Natural killer cell (primary cell): ENCODE measurements at places on chromosomes 3 and 15. TPM values are rescaled to one million over a fixed set of nuclear protein-coding genes. Genes with fewer than 3 reads are reported as not detected.

EFCAB12 gene
- total RNA-seq = 0.94 TPM

GRCh38 chr3:19216669-19217337, 68.5 kb downstream of the KCNH8 start:
- H3K27me3 ChIP-seq = no peaks in the 10 kb centered on the region
- DNase-seq = no peak
- no peak overlapping the region for H3K4me3 ChIP-seq
- no peak overlapping the region for H3K27ac ChIP-seq
- no peaks in the 10 kb centered on the region for H3K36me3 ChIP-seq

DNA sequence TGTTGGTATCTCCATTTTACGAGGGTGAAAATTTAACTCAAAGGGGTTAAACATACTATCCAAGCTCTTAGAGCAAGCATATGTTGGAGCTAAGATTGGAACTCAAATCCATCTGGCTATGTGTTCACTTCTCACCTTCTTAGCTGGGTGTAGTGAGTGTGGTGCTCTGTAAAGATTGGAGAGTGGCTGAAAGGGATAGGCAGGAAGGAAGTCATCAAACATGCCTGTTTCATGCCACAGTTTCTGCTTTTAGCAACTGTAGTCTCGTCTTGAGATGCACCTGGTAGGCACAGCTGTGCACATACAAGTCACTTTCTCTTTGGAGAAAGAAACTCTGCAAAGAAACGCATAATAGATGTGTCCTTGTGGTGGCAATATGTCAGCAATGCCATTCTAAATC, 189.1 kb upstream of the MDFIC2 start:
- H3K27me3 ChIP-seq = no peaks in the 10 kb centered on the region
- H3K27ac ChIP-seq = no peak overlapping the region
- H3K36me3 ChIP-seq = no peaks in the 10 kb centered on the region
- no peak for DNase-seq

MAGEL2 gene
- not detected for total RNA-seq

CNTN6 gene
- not detected for total RNA-seq

DNA sequence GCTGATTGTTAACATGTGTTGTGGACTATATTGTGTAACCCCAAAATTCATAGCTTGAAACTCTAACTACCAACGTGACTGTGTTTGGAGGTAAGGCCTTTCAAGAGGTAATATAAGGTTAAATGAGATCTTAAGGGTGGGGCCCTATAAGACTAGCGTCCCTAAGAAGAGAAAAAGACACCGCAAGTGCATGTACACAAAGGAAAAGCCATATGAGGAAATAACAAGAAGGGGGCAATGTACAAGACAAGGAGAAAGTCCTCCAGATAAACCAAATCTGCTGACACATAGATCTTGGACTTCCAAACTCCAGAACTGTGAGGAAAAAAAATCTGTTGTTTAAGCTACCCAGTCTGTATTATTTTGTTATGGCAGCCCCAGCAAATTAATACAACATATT, 8.6 kb downstream of the DMXL2 start:
- H3K4me1 ChIP-seq = no peaks in the 10 kb centered on the region
- H3K36me3 ChIP-seq = no peaks in the 10 kb centered on the region
- no peak overlapping the region for H3K4me3 ChIP-seq
- no peak overlapping the region for H3K27ac ChIP-seq
- H3K27me3 ChIP-seq = no peaks in the 10 kb centered on the region

KY gene
- not detected for total RNA-seq

DNA sequence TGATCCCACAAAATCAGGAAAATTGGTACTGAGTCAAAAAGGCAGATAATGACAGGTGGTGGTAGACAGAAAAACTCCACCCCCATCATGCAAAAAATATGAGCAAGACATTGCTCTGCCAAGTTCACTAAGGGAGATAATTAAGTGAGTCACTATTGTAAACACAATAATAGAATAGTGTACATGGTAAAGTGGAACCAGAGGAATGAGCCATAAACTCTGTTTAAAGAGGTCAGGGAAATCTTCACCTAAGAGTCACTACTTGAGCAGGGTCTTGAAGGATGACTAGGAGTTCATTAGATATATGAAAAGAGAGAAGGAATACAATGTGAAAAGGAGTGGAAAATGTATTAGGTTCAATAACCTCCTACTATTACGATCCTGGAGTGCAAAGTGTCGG, 213.4 kb upstream of the PEX5L start:
- H3K4me1 ChIP-seq = no peaks in the 10 kb centered on the region
- no peaks in the 10 kb centered on the region for H3K27me3 ChIP-seq
- no peak for DNase-seq
- no peaks in the 10 kb centered on the region for H3K36me3 ChIP-seq
- no peak overlapping the region for H3K27ac ChIP-seq
- no peak overlapping the region for H3K4me3 ChIP-seq

DNA sequence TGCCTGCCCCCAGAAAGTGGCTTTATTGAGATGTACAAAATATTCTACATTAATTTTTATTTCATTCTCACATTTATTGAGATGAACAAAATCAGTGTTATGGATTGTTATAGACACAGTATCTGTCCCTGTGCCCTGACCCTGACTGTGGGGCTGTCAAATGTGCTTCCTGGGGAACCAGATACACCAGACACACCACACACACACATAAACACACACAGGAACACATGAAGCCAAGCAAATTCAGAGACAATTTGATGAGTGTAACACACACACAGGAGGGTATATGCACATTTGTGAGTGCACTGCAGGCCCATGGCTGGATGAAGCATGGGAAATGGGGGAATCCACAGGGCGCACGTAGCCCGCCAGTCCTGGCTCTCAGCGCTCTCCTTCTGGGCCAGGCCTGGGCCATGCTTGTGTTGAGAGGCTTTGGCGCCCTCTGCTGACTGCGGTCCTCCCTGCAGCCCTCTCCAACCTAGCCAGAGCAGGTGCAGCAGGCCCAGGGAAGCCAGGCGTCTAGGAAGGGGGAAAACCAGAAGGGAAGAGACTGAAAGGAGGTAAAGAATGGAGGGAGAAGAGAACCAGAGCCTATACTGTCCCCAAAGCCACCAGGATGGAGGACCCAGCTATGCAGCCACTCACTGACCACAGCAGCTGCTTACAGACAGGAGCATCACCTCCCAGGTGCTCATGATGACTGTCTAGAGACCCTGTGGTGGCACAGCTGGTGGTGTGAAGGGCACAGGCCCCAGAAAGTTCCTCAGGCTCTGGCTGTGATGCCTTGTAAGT, 18.0 kb upstream of the LOXL1 start:
- H3K4me3 ChIP-seq = no peak overlapping the region
- H3K27me3 ChIP-seq = no peaks in the 10 kb centered on the region
- peak; percentile 83 for DNase-seq
- no peak overlapping the region for H3K27ac ChIP-seq
- no peaks in the 10 kb centered on the region for H3K4me1 ChIP-seq

DNA sequence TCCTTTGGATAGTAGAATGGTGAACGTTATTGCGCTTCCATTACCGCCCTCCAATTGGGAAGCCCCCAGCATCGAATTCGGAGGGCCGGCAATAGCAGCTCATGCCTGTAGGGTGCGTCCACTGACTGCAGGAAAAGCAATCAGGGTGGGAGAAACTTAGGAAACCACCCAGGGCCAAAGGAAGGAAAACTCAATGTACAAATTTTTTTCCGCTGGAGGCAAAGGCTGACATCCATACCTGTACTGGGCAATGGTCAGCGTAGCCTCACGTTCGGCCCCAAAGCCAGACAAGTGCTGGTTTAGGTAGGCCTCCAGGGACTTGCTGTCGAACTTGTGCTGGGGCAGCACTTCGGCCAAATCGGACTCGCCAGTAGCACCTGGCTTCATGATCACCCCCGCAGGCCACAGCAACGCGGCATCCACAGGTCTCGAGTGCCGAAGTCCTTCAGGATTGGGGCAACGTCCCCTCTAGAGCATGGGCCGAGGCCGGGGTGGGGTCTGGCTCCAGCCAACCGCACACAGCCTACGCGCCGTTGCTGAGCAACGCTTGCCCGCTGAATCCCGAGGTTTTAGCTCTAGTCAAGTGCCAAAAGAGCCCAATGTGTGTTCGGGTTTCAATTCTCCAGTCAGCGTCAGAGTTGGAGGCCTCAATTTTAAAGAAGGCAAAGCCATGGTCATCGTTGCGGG, at the start of gene ACAD11:
Gene ACAD11, minus strand, starts transcription at position 445 of the 687 bp plus-strand sequence. Its CDS starts 58 bp downstream, at position 387.
- H3K27me3 ChIP-seq = no peaks in the 10 kb centered on the region
- peak within 1 kb of the TSS; percentile 76 for H3K4me3 ChIP-seq
- peak; percentile 59 for DNase-seq

- peaks cover 3% of the 10 kb centered on the region for H3K4me1 ChIP-seq
- no peak for DNase-seq
- H3K27me3 ChIP-seq = no peaks in the 10 kb centered on the region
Measured at GRCh38 chr15:56199038-56199437, 44.6 kb downstream of the RFX7 start.

FRMD4B gene
- total RNA-seq = 8.5 TPM

GRCh38 chr3:132549890-132550578, 47.0 kb upstream of the ACKR4 start:
- no peak overlapping the region for H3K4me3 ChIP-seq
- no peak overlapping the region for H3K27ac ChIP-seq
- H3K27me3 ChIP-seq = no peaks in the 10 kb centered on the region
- H3K4me1 ChIP-seq = no peaks in the 10 kb centered on the region
- no peaks in the 10 kb centered on the region for H3K36me3 ChIP-seq

DNA sequence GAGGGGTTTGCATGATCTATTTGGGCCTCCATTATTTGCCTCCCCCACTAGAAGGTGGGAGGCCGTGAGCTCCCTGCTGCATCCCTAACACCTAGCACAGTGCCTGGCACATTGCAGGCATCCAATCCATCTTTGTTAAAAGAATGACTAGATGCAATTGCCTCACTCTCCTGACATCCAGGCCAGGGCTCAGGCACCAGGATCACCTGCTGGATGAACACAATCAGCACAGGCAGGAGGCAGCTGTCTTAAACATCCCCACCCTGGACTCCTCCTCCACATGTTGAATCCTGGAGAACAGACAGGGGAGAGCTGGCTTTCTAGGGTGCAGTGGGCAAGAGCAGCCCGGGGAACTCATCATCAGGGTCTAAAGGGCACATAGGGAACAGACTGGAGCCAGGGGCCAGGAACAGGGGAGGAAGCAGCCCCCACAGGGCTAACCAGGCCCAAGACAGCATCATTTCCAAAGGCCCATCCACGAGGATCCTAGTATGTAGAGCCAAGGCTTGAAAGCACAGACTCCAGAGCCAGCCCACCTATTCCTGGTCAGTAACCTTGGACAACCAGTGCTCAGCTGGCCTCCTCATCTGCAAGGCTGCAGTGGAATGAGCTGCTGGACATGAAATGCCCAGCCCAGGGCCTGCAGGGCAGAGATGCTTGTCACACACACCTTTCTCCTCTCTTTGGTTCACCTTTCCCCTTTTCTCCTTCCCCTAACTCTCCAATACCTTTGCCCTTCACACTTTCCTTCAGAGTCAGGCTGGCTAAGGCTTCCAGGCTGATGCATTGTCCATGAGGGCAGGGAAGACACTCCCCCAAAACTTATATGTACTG, 254.4 kb upstream of the TLE3 start:
- peaks cover 7% of the 10 kb centered on the region for H3K4me1 ChIP-seq
- no peak overlapping the region for H3K4me3 ChIP-seq
- peaks cover under 1% of the 10 kb centered on the region for H3K27me3 ChIP-seq
- no peak overlapping the region for H3K27ac ChIP-seq
- no peaks in the 10 kb centered on the region for H3K36me3 ChIP-seq

SLCO2A1 gene
- total RNA-seq = not detected

DNA sequence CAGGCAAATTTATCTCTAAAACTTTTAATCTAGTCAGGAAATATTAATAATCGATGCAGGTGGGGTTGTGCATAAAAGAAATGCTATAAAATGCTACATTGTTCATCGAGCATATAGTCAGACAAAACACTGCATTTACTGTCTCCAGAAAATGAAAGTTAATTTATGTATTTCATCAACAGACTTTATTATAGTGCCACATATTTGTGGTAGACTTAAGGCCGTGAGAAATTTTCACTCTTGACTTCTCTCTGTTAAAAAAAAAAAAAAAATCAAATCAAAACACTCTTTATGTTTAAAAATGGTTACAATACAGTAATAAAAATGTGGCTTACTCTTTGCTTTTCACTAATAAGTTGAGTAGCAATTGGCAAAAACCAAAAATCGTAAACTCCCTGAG, 67.4 kb downstream of the RBMS3 start:
- H3K36me3 ChIP-seq = no peaks in the 10 kb centered on the region
- H3K4me1 ChIP-seq = no peaks in the 10 kb centered on the region
- no peak overlapping the region for H3K4me3 ChIP-seq
- no peak overlapping the region for H3K27ac ChIP-seq

SLC2A2 gene
- not detected for total RNA-seq

GRCh38 chr3:193960487-193961274, 175.3 kb upstream of the HES1 start:
- H3K36me3 ChIP-seq = no peaks in the 10 kb centered on the region
- H3K27ac ChIP-seq = no peak overlapping the region
- no peaks in the 10 kb centered on the region for H3K4me1 ChIP-seq

- DNase-seq = no peak
- peak overlapping the region; percentile 85 for H3K27ac ChIP-seq
- H3K4me3 ChIP-seq = peak overlapping the region; percentile 86
- H3K4me1 ChIP-seq = peaks cover 20% of the 10 kb centered on the region
Measured at GRCh38 chr15:65285291-65286068, 1.2 kb downstream of the PARP16 start.

DUOXA2 gene
- total RNA-seq = not detected

DNA sequence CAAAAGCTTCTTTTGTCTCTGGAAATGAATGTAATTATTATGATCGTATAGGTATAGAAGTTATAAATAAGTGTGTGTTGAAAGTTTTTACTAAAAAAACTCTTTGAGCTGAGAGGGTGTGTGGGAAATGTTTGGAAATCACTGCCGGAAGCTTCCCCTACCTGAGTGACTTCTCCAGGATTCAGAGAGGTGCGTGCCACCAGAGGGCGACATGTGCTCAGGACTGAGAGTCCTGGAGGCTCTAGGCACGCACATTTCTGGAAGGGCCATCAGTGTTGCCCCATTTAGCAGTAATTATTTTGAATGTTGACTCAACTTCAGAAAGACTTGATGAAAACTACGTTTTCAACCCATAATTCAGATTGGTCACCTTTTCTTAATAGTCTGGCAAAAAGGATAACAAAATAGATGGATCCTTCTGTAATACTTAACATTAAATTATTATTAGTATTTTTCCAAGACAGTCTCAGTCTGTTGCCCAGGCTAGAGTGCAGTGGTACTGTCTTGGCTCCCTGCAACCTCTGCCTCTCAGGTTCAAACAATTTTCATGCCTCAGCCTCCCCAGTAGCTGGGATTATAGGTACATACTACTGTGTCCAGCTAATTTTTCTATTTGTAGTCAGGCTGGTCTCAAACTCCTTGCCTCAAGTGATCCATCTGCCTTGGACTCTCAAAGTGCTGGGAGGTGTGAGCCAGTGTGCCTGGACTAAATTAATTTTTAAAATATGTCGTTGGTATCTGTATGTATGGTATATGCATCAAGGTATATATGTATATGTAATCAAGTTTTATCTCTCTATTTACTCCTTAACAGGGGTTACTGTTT, 34.5 kb downstream of the GPR171 start:
- no peak overlapping the region for H3K27ac ChIP-seq
- H3K4me3 ChIP-seq = no peak overlapping the region
- no peaks in the 10 kb centered on the region for H3K27me3 ChIP-seq
- peak; percentile 65 for DNase-seq
- no peaks in the 10 kb centered on the region for H3K36me3 ChIP-seq
- H3K4me1 ChIP-seq = peaks cover 32% of the 10 kb centered on the region

GRCh38 chr15:101338502-101339057, 43.5 kb upstream of the SNRPA1 start:
- peaks cover 13% of the 10 kb centered on the region for H3K4me1 ChIP-seq
- no peak overlapping the region for H3K4me3 ChIP-seq
- no peak overlapping the region for H3K27ac ChIP-seq

- no peak overlapping the region for H3K27ac ChIP-seq
- H3K4me3 ChIP-seq = no peak overlapping the region
- no peak for DNase-seq
- no peaks in the 10 kb centered on the region for H3K36me3 ChIP-seq
- H3K4me1 ChIP-seq = no peaks in the 10 kb centered on the region
Measured at GRCh38 chr15:100457201-100457600, 71.5 kb downstream of the CERS3 start.
